CD4-positive, alpha-beta T cell treated with Interferon gamma for 1 hour (primary cell): ENCODE measurements at places on chromosomes 2 and 18.

GRCh38 chr2:71696381-71696780, 243.0 kb downstream of the DYSF start:
- no peak for DNase-seq

GRCh38 chr2:38553554-38553953, 49.2 kb downstream of the HNRNPLL start:
- no peak for DNase-seq

DNA sequence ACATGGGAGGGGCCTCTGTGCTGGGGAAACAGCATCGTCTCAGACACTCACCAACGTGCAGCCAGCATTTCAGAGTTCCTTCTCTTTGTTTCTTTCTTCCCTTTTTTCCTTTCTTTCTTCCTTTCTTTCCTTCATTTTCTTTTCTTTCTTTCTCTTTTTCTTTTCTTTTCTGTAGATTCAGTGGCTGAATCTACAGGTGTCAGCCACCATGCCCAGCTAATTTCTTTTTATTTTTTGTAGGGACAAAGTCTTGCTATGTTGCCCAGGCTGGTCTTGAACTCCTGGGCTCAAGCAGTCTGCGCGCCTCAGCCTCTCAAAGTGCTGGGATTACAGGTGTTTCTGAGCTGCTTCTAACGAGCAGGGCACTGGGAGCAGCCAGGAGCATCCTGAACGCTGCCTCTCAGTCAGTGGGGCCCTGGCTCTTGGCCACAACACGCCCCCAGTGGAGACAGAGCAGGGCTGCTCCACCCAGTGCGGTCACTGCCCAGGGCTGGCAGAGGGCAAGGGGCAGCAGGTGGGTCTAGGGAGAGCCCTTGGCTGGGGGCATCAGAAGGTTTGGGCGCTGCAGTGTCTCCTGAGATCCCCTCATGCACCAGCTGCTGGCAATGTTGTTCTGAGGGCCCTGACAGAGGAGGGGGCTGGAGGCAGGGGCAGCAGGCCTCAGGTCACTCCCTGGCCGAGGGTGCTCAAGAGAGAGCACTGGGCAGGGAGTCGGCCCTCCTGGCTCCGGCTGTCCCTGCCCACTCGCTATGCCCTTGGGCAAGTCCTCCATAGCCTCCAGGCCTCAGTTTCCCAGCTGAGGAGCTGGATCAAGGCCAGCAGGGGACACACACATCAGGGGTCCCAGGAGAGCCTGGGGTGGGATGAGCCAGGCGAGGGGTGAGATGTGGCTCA, 4.7 kb upstream of the KLHL30 start:
- no peak for DNase-seq

DNA sequence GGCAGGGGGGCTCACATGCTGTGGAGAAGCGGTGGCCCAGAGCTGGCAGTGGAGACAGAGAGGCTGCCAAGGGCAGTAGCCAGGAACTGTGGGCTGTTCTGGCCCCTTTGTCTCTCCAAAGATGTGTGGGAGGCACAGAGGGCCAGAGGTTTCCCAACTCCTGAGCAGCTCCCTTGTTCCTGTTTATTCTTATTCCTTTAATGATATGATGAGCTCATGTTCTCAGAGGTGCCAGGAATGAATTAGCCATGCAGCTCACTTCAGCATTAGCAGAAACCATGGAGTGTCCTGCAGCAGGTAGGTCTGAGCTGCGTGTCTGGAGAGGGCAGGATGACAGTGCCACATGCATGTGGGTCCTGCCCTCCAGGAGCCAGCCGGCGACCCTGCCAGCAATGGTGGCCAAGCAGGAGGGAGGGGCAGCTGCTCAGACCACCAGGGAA, 77.9 kb upstream of the FZD7 start:
- no peak for DNase-seq

GRCh38 chr18:7618891-7619442, 51.9 kb downstream of the PTPRM start:
- no peak for DNase-seq

- no peak for DNase-seq
These were observed 15.7 kb downstream of the GPR35 start for GRCh38 chr2:240640939-240641338.

GRCh38 chr2:186629250-186629996, 39.6 kb downstream of the ITGAV start:
- no peak for DNase-seq

DNA sequence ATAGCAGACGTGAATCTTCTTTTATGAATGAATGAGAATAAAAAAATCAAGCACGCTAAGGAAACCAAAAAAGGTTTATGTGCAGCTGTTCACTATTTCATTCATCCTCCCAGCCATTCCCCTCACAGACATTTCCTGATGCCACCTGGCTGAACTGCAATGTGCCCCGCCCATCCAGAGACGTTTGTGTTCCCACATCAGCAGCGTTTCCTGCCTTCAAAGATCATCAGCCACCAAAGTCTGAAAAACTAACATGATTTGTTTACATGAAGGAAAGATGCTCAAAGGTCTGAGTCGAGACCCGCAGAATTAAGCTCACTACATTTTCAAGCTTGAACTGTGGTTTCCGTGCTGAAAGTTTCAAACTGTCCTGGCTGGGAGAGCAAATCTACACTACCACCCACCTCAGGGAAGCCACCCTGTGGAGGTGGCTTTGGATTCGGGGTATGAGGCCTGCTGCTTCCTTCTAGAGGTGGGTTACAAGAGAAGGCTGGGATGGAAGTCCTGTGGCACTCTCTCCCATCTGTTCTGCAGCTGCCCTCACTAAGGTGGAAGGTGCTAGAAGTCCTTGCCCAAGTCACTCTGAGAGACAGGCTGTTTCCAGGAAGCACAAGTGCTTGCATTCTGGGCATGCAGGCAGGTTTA, 201.3 kb upstream of the OSR1 start:
- DNase-seq = no peak

DNA sequence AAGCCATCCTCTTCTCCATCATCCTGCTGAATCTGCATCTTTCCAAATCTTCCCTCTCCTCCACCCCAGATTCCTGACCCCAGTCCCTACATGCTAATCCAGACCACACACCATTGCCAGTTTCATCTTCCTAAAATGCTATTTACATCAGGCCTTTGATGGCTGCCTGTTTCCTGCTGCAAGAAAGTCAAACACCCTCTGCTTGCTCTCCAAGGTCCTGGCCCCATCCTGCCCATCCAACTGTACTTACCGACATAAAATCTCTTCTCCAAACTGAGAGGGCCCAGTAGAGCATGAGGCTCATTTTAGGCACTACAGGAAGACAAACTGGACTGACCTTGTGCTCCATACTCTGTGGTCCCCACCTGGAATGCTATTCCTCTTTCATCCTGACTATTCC, 19.0 kb downstream of the ALK start:
- no peak for DNase-seq

- no peak for DNase-seq
These were observed 41.7 kb downstream of the POLR1A start for GRCh38 chr2:86064006-86064405.

GRCh38 chr2:152166633-152167032, 8.9 kb downstream of the STAM2 start:
- DNase-seq = no peak

GRCh38 chr2:12694990-12695774, 21.6 kb upstream of the TRIB2 start:
- no peak for DNase-seq

- no peak for DNase-seq
These were observed 187.7 kb downstream of the EIPR1 start for GRCh38 chr2:3189961-3190360.

- DNase-seq = no peak
These were observed 22.2 kb upstream of the CIDEA start for GRCh38 chr18:12231986-12232385.

DNA sequence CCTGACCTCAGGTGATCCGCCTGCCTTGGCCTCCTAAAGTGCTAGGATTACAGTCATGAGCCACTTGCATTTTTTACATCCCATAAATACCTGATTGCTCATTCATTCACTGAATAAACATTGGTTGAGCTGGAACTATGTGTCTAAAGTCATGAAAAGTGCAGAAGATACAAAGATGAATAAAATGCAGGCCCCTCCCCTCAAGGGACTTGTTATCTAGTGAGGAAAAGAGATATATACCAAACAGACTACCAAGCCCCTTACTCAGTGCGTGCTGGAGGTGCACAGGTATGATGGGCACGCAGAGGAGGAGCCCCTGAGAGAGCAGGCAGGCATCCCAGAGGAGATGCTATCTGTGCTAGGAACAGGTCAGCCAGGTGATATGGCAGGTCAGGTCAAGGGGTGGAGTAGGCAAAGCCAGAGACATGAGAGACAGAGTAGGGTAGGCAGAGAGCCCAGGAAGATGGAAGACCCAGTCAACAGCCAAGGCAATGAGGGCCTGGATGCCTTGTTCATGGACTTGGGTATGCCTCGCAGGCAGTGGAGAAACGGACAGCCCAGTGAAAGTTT, 7.7 kb downstream of the FHL2 start:
- DNase-seq = no peak

DNA sequence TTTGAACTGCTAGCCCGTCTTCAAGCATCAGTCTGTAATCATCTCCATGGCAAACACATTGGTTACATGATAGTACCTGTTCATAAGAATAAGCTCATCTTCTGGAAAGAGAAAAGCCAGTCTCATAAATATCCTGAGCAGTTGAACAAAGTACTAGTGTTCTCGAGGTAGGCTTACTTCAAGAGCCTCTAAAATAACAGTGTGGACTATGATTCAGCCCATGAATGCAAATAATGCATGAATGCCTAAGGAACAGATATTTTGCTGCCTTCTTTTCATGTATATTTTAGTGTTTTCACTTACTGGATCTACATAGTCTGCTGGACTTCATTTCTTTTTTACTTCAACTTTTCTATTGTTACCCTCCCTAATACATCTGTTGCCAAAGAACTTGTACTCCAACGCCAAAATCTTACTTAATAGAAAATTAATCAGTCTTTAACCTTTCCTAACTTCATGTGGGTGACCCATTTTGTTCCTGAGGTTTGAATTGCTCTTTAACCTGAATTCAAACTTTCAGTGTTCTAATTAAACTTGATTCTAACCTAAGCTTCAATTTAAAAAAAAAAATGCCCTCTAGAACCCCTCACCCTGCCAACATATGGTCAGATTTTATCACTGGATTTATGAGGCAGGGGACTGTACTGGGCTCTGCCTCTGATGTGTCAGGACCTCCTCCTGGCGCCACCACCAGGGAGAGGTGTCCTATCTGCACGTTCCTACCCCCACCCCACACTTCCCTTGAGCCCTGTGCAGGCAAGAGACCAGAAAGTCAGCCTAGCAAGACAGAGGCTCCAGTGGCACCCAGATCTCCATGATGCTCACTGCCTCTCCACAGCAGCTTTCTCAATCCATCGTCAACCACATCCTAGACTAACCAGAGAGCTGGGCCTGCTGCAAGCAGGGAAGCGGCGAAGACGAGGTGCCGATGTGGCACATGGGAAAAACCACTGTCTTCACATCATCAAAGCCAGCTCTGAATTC, 264.7 kb upstream of the ID2 start:
- no peak for DNase-seq

DNA sequence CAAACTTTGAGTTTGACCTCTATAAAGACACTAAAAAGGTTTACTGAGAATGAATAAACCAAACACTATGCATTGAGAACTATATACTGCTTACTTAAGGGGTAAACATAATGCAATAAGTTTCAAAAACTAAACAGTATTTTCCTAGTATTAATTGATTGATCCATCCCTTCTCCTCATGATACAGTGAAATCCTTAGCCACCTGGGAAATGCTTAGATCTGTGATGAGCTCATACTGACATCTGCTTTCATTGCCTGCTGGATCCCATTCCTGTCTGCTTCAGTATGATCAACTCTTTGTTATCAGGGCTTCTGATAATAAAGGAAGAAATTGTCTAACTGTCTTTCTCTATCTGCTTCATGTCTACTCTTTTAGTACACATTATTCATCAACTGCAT, 74.9 kb upstream of the UBE2E3 start:
- no peak for DNase-seq

DNA sequence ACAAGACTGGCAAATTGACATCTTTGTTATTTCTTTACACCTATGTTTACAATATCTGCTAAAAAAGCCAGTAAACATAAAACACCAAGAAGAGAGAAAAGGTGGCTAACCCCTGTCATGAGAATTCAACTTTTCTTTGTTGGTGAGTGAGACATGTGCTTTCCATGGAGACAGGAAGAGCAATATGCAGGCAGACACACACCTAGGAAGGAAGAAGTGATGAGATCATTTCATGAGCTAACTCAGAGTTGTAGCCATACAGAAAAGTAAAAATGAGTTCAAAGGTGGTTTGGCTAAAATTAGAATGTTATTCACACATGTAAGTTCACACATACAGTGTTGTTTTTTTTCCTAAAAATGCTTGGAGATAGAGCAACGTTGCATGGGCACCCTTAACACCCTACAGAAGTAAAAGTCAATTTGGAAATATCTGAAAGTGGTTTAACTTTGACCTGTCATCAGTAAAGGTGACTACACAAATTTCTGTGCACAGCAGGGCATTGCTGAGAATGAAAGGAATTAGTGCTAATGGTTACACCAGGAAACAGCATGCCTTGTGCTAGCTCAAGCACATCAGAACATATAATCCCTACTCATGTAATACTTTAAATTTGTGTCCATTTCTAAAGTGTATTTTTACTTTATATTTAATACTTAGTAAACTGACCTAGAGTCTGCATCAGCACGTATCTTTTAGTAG, 557.6 kb downstream of the CBLN2 start:
- DNase-seq = no peak

GRCh38 chr2:20955277-20956026, 88.4 kb downstream of the APOB start:
- no peak for DNase-seq

GRCh38 chr2:47388888-47389287, 14.1 kb upstream of the MSH2 start:
- DNase-seq = no peak
